ENCODE measurements at places on chromosomes 2 and 18.
A peak's percentile ranks its signal among the peaks of the same experiment; 100 is the strongest.

- DNase-seq, result no peak
Observed at GRCh38 chr2:176114120-176114929, 2.3 kb upstream of the HOXD10 start.

- DNase-seq, result no peak
Observed at GRCh38 chr2:54572262-54572635, 116.1 kb downstream of the SPTBN1 start.

GRCh38 chr2:15653806-15654726 is 62.4 kb downstream of the DDX1 start:
- DNase-seq, result no peak

DNA sequence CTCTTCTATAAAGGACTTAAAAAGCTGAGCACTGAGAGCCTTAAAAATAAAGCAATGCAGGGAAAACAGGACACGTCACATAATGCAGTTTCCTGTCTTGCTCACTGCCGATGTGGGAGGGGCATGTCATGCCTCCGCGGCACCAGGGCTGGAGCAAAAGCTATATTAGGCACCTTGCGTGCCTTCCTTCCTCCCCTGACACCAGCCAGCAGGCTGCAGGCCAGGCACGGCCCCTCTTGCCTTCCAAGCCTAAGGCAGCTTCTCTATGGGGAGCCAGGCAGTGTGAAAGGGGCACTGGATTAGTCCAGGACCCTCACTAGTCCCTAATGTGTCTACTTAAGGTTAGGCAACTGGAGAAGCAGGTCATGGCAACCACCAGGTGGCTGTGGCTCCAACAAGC is 26.3 kb downstream of the MRPL35 start:
- no peak for DNase-seq

DNA sequence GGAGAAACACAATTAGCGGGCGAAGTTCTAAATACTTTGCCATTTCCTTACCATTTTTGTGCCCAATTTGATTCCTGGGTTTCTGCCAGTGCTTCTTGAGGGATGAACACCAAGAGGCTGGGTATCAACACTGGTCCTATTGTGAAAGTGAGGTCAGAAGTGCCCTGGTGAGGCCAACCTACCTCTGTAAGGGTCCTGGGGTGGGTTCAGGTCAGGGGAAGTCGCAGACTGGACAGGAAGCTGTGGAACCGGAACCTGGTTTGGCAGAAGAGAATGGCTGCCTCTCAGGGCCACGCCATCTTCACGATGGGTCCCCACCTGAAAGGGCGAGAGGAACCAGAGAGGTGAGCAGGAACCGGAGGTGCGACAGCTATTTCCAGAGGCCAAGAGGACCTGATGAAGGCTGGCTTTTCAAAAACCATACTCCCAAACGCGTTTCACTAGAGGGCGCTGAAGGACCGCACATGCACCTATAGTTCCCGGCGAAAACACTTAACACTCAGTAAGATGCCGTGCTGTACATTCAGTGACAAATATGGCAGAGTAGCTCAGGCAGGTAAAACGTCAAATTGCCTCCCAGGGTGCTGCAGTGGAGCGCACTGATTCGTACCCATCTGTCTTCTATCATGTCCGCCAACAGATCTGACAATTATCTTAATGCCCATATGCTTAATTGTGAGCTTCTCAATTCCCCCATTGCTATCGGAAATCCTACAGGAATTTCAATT is 275.3 kb upstream of the CCDC68 start:
- peak; percentile 99 for DNase-seq

DNA sequence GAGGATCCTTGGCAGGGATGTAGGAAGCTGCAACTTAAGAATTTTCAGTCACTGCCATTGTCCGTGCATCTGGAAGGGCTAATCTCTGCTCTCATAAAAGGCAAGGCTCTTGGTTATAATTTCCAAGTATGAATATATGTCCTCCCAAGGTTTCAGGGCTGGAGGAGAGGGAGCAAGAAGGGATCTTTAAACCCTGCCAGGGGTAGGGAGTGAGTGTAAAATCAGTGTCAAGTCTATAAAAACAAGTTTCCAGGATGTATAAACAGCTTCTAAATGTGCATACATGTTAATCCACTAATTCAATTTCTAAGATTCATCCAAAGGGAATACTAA is 110.2 kb upstream of the CYRIA start:
- no peak for DNase-seq

GRCh38 chr2:131032393-131032836 is 60.8 kb downstream of the FAM168B start:
- no peak for DNase-seq

- DNase-seq, result no peak
Observed at GRCh38 chr2:110220190-110220564, 7.8 kb upstream of the MTLN start.

GRCh38 chr2:12930391-12930790 is 213.7 kb downstream of the TRIB2 start:
- DNase-seq, result no peak

DNA sequence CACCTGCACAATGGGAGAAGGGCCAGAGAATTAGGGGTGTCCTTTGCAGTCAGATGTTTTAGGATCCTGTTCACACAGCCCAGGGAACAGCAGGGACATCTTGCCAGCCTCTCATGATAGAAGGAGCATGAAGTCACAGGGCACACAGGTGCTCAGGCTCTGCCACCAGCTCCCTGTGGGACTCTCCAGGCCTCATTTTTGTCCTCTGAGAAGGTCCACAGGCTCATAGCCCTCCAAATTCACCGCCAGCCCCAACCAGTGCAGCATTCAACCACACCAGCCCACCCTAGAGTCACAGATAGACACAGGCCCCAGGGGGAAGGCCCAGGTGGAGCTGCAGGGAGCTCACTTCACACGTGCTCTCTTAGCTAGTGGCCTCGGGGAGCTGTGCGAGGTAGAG is 391.7 kb downstream of the TNS1 start:
- DNase-seq, result no peak

DNA sequence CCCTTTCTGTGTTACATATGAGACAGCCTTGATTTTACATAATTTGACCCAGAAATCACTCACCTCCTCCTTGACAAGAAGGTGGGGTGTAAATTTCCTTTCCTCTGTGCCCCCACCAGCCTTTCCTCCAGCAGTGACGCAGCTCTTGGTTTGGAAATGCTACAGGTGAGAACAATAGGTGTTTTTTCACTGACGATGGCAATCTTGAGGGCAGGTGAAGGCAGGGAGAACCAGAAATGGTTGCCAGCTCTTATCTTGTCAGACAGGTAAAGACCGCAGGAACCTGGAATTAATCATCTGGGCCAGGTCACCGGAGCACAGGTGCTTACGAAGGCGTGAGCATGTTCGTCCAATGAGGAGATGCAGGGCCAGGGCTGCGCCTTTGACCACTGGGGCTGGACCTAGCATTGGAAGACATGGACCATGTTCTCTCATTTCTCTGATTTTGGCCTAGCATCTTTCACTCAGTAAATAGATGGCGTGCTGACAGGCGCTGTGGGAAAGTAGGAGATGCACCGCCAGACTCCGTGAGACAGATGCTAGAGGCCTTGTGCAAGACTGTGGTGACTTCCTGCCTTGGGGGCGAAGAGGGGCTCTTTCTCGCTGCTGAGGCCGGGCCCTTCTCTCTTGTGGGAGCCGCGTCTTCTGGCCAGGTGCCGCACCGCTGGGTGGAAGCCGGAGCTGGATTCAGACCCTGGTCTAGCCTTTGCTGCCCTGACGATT is 4.0 kb downstream of the CIDEA start:
- no peak for DNase-seq

- no peak for DNase-seq
Observed at GRCh38 chr2:203579730-203580129, 44.6 kb upstream of the RAPH1 start.

DNA sequence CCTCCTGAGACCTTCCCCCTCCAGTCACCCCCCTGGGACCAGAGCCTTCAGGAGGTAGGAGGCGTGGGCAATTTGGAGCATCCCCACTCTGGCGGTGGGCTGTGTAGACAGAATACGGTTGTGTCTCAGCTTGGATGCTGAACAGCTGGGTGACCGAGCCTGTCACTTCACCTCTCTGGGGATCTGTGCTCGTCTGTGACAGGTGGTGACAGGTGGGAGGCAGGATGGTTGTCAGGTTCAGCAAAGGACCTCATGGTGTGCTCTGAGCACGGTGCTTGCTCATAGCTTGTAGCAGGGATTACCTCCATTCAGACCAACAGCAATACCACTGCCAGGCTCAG is 186.5 kb upstream of the HS6ST1 start:
- DNase-seq, result peak; percentile 96

- DNase-seq, result peak; percentile 37
Observed at GRCh38 chr18:3688690-3689089, 238.7 kb downstream of the TGIF1 start.
